Fibroblast of upper back skin (primary cell): ENCODE measurements at places on chromosomes 4 and X.

- peak; percentile 35 for DNase-seq
These were observed 28.1 kb downstream of the SLC25A43 start for GRCh38 chrX:119427024-119427794.

- no peak for DNase-seq
These were observed 29.5 kb upstream of the NUP54 start for GRCh38 chr4:76177709-76178108.

GRCh38 chr4:124167602-124168001 lies 544.9 kb downstream of the ANKRD50 start:
- DNase-seq = no peak

DNA sequence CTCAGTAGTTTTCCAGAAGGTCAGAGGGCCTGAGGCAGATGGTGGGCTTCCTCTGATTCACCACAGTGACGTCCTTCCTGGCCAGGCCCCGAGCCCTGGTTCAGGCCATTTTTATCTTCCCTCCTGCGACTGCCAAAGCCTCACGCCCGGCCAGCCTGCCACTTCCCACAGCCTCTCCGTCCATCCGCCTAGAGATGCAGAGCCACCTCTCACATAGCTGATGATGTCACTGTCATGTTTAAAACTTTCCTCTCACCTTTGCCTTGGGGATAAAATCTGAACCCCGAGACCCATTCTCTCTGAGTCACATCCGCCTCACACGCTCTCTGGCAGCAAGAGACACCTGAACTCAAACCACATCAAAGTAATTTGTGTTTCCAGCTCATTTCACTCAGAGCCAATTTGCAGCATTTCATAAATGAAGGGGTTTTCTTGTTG lies 175.3 kb downstream of the QDPR start:
- DNase-seq = no peak

DNA sequence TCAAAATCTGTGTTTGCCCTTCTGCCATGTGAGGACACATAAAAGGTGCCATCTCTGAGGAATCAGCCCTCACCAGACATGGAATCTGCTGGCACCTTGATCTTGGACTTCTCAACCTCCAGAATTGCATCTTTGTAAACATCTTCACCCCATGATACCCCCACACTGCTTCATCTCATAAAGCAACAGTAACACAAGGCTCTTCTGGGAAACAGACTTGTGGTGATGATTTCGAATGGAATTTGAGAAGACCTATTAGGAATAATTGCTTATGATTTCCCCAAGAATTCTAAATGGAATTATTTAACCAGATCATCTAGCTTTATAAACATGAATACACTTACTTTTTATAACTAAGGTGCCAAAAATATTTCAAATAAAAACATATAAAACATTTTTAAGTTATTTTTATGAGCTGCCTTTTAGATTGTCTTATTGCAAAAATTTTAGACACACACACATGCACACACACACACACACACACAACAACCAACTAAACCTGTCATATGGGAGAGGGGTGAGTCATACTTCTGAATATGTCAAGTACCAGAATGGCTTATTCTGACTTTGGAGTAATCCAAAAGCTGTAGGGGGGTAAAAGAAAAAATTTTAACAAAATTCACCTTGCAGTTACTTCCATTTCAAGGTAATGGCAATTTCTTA lies 82.0 kb downstream of the USP46 start:
- DNase-seq = peak; percentile 72

DNA sequence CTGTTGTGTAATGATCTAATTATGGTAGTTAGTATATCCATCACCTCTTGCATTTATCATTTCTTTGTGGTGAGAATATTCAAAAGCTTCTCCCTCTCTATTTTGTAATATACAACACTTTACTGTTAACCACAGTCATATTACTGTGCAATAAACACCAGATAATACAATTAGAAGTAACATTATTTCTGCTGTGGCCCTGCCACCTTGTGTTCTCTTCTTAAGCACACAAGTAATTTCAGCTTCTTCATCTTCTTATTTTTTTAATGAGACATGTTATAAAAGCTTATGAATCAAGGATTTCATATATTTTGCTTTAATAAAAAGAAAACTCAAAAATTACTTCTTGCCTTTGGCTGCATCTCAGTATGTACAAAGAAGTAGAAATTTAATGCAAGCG lies 675.2 kb upstream of the INTU start:
- DNase-seq = peak; percentile 51

GRCh38 chr4:72186714-72187113 lies 154.9 kb downstream of the NPFFR2 start:
- no peak for DNase-seq

- DNase-seq = no peak
These were observed 22.2 kb downstream of the WDR19 start for GRCh38 chr4:39204543-39204942.

- peak; percentile 58 for DNase-seq
These were observed 1.9 kb downstream of the GASK1B start for GRCh38 chr4:158170691-158171561.

DNA sequence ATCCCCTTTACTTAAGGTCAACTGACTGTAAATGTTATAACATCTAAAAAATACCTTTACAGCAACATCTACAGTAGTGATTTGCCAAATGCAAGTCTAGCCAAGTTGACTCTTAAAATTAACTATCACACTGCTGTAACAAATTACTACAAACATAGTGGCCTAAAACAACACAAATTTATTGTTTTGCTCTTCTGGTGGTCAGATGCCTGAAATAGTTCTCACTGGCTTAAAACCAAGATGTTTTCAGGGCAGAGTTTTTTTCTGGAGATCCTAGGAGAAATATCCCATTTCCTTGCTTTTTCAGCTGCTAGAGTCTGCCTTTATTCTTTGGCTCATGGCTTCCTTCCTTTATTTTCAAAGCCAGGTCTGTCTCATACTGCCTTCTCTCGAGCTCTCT lies 120.5 kb downstream of the ADGRL3 start:
- DNase-seq = peak; percentile 1

DNA sequence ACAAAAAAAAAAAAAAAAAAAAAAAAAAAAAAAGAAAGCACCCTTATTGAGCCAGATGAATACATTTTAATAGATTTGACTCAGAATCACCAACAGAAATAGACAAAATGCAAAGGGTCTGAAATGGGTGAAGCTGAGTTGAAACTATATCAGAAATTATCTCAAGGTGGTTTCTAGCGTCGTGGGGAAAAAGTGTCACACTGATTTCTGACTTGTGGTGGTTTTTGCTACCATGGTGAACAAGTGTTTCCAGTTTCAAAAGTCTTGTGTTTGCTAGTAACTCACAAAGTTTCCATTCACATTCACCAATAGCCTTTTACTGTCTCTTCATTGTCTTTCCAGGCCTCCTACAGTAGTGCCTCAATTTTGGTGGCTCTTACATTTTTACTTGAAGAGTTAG lies 135.5 kb downstream of the ARHGAP24 start:
- no peak for DNase-seq

DNA sequence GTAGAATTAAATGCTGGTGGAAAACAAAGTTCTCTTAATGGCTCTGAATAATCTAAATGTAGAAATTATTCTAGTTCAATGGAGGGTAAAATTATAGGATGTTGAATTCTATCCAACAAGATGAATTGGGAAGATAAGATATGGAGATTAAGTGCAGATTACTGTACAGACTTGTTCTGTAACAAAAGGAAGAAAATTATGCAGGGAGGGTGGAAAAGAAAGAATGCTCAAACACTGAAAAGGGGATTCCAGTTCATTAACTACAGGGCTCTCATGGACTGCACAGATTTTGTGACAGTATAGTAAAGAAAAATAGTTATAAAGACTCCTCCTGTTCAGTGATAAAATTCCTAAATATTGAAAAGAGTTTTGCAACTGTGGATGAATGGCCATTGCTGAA lies 1794.0 kb upstream of the PCDH7 start:
- no peak for DNase-seq

- no peak for DNase-seq
These were observed 1.9 kb upstream of the G3BP2 start for GRCh38 chr4:75675004-75675531.

GRCh38 chr4:141154725-141155124 lies 21.5 kb upstream of the RNF150 start:
- DNase-seq = no peak

DNA sequence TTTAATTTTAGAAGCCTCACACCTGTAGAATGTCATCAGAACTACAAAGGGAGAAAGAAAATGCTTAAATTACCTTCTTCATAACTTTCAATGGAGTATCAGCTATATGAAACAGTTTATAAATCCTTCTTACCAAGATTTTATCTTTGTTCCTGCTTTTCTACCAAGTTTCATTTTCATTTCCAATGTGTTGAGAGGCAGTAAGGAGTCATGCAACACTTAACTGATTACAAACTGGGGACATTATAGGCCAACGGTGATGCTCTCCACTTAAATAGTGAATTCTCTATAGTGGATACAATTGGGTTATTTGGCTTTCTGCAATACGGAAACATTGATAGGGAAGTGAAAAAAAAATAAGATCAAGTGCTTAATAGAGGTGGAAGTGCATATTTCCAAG lies 145.2 kb upstream of the FTHL17 start:
- no peak for DNase-seq
